Stimulated activated CD4-positive, alpha-beta T cell treated with anti-CD3 and anti-CD28 coated beads, Interleukin-4, amount 100 ng/mL, for 4 hours (primary cell): ENCODE measurements at places on chromosomes 6 and 20.
A peak's percentile ranks its signal among the peaks of the same experiment; 100 is the strongest.

DNA sequence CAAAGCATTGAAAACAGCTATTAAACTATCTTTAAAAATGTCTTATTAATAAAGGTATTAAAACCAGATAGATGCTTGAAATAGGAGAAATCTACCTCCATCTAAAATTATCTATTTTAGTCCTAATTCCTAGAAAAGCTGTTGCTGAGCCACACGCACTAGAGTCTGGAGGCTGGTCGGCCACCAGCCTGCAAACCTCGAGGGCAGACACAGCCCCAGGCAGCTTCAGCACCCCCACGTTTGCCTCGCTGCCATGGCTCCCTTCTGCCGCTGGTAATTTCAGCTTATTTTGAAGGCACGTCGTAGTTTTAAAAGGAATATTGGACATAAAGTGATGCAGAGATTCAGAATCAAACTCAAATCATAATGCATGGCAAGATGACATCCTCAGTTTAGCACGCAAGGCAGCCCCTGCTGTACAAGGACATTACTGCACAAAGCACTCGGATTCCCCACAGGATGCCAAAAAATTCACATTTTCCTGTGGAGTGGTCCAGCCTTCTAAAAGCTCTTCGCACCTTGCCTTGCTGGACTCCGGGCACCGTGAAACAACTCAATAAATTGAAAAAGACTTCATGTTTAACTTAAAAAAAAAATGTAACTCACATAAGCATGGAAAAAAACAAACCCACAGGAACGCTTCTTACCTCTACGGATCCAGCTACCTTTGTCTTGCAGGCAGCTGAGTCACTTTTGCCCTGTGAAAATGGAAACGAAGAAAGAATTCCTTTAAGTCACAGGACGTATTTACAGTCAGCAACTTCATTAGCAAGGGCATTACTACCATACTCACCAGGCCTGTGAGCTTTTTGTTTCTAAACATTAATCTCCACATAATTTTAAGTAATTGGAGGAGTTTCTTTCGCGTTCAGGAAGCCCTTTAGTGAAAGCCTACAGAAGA lies 143.4 kb upstream of the RPS6KA2 start:
- no peak for DNase-seq

DNA sequence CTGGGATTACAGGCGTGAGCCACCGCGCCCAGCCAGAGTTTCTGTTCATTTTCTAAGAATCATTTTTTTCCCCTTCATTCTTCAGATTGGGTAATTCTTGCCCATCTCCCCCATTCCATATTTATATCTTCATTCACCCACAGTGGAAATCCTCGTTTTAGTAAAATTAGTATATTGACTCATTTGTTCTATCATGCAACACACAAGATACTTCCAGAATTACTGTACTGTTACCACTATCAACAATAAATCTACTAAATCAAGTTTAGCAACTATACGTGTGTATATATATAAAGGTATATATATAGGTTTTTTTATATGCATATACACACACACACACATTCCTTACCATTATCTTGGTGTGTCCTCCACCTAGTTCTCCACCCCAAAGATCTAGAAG lies 41.2 kb upstream of the KCNG1 start:
- no peak for DNase-seq

GRCh38 chr6:41976794-41977484 lies 35.3 kb upstream of the CCND3 start:
- DNase-seq: no peak

DNA sequence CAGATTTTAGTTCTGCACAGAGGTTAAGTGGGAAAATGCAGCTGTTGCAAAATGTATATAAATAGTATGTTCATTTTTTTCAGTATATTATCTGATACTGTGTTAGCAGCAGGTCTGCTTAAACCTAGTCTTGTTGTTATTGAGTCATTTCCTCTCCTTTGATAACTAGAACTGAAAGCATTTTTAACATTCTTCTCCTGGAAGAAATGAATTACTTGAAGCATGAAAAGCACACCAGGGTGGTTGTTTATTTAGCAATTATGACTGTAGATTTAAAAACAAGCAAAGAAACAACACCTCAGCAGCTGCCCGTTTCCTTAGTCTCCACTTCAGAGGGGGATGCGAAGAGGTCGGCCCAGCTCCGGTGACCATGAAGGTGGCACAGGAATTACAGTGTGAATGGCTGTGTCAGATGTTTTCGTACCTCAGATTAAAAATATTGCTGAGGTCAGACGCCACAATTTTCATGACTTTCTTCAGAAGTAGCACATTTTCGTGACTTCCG lies 53.5 kb downstream of the GOPC start:
- DNase-seq: no peak

GRCh38 chr6:137391061-137391814 lies 103.0 kb downstream of the OLIG3 start:
- DNase-seq: no peak

DNA sequence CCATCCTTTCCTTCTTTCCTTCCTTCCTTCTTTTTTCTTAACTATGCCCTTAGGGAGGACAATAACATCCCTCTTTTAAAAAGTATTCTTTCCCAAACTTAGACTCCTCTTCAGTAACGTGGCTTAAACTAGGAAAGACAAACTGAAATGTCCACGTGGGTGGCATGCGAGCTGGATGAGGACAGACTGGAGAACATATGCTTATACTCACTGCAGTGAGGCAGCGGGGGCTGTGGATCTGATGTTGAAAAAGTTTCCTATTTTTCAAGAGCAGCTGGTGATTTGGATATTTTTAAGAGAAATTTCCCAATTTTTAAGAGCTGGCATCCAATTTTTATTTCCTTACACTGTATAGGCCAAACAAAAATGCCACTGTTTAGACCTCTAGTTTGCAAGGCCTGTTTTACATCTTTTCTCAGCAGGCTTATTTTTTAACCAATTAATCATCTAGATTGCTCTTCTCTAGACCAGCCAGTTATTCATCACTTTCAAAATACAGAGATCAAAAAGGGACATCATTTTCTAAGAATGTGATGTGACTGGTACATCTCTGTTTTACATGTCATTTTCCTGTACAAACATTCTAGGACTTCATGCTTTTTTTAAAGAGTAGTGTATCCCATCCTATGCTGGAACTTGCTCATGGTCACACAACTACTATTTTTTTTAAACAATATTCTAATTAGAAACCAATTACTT lies 226.5 kb downstream of the BTBD9 start:
- no peak for DNase-seq

DNA sequence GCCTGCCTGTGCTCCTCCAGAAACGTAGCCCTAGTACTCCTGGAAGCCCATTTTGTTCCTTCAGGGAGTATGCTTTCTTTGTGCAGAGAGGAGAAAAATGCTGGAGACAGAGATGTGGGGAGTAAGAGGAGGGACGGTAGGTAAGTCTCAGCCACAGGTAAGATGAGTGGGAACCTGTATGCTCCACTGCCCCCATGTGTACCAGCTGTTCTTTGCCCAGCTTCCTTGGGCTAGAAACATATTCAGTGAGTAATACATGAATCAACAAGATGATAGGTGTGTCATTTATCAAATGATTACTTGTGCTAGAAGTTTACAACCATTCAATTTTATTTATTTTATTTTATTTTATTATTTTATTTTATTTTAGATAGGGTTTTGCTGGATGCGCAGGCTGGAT lies 13.6 kb upstream of the CEP85L start:
- peak; percentile 51 for DNase-seq

DNA sequence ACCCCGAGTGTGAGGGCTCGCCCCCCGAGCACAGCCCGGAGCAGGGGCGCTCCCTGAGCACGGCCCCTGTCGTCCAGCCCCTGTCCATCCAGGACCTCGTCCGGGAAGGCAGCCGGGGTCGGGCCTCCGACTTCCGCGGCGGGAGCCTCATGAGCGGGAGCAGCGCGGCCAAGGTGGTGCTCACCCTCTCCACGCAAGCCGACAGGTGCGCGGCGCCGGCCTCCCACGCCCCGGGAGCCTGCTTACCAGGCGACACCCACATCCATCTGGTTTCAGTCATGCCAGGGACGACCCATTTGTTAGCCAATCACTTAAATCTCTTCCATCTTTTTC lies 73.5 kb upstream of the PBOV1 start:
- no peak for DNase-seq

DNA sequence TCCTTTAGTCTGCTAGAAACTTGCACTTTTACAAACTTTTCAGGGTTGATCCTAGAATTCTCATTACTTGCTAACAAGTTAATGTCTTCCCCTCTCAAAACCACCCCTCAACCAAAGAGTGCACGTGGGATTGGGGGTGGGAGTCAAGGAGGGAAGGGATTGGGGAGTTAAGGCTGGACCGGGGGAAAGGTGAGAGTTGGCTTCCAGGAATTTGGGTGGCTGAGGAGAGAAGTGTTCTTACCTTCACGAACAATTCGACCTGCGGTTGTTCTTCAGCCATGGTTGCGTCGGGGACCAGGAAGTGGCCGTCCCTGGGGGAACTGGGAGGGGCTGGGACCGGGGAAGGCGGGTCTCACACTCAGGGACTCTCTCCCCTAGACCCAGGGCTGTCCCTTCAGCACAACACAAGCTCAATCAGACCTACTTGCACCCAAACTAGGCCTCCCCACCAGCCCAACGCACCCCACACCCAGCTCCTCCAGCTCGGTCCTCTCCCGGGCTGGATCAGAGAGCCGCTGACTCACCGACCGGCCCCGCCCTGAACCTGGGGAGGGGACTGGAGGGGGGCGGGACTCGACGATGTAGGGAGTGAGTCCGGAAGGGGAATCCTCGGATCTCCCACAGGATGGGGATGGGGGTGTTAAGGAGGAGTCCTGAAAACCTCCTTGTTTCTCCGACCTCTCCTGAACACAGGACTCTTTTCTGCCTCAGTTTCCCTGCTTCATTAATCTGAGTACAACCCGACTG lies at the start of gene CLIC1:
TSS of gene CLIC1 (minus strand) at position 510 of the 747 bp plus-strand sequence. CDS start at position 280, 230 bp downstream.
- DNase-seq: peak; percentile 79

GRCh38 chr6:11868392-11868791 lies 89.8 kb upstream of the ADTRP start:
- no peak for DNase-seq

GRCh38 chr6:117008618-117009017 lies 131.6 kb downstream of the RFX6 start:
- no peak for DNase-seq

DNA sequence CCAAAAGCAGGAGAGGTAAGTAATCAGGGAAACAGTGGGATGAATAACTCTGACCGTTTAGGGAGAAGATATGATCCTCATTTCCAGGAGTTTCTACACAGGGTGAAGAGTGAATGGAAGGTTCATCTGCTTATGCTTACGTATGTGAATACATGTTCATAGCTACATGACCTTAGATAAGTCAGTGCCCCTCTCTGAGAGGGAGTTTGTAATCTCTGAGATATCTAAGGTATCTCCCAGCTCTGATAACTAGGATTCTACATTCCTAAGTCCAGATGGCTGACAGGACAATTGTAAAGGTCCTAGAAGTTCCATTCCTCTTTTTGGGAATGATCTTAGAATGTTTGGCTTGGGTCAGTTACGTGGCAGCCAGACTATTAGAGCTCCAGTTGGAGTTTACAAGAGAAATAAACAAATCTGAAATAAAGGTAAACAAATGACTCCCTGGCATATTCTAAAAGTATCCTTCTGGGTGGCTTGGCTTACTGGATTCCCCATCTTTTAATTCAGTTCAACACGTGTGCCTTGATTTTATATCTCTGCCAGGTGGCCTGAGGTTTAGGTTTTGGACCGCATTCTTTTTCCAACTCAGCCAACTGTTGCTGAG lies 15.8 kb downstream of the PROCR start:
- no peak for DNase-seq

DNA sequence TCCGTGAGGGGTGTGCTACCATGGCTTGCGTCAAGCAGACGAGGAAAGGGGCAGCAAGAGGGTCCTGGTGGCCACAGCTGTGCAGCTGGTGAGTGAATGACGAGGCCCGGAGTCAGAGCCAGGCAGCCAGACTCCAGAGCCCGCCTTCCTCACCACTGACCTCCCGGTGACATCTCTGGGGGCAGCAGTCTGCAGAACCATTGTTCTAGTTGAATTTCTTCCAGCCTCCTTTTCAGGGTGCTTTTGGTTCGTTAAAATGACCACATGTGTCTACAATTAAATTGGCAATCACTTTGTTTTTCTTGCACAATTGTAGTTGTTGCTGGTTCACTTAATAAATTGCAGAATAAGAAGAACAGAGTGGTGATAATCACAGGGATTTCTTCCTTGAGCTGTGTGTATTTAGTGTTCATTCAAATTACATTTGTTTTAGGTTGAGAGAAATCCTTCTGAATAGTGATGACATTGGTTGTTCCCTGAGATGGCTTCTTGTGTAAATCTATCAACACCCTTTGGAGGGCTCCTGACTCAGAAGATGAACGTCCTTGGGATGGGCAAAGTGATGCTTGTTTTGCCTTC lies 96.4 kb downstream of the TULP4 start:
- DNase-seq: no peak

- DNase-seq: no peak
These were observed 196.3 kb upstream of the UST start for GRCh38 chr6:148550569-148550968.

DNA sequence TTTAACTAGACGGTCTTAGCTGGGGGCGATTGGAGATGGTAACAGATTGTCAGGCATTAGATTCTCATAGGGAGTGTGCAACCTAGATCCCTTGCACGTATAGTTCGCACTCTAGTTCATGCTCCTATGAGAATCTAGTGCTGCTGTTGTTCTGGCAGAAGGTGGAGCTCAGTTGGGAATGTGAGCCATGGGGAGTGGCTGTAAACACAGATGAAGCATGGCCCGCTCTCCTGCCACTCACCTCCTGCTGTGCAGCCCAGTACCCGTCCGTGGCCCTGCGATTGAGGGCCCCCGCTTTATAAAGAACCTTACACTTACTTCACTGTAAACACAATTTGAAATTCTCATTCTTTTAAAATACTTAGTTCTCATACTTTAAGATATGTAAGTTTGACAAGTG lies 339.4 kb downstream of the CDH26 start:
- no peak for DNase-seq

- no peak for DNase-seq
These were observed 309.4 kb upstream of the SOX4 start for GRCh38 chr6:21284166-21284565.

GRCh38 chr20:63765902-63766301 lies 26.3 kb downstream of the SLC2A4RG start:
- no peak for DNase-seq

GRCh38 chr20:24017458-24017755 lies 28.8 kb upstream of the GGTLC1 start:
- no peak for DNase-seq

- DNase-seq: no peak
These were observed 793 bp downstream of the GMPR start for GRCh38 chr6:16238963-16239797.

GRCh38 chr6:20211037-20211940 lies 980 bp downstream of the MBOAT1 start:
- DNase-seq: no peak

- no peak for DNase-seq
These were observed 650 bp downstream of the DCBLD1 start for GRCh38 chr6:117483004-117483644.

DNA sequence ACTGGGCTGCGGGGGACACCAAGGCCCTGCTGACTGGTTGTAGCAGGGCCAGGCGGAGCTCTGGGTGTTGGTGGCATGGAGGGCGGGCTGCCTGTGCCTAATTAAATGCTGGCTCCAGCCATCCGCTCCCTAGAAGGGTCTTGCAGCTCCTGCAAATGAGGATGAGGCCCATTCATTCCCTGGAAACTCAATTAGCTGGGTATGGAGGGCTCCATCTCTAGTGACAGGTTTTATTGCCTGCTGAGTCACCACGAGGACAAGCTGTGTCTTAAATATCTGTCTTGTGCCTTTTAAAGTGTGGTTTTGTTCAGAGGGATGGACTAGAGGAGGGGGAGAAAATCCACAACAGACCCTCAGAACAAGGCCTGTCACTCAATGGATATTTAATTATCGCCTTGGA lies 60.9 kb downstream of the SULF2 start:
- DNase-seq: no peak

GRCh38 chr6:3226481-3227362 lies 731 bp downstream of the TUBB2B start:
- no peak for DNase-seq
